Left hindlimb (tissue), 1 donor: ENCODE measurements at places on chromosomes 7 and 10.

- DNase-seq = no peak
These were observed 21.4 kb upstream of the TFEC start for GRCh38 chr7:116052006-116052405.

DNA sequence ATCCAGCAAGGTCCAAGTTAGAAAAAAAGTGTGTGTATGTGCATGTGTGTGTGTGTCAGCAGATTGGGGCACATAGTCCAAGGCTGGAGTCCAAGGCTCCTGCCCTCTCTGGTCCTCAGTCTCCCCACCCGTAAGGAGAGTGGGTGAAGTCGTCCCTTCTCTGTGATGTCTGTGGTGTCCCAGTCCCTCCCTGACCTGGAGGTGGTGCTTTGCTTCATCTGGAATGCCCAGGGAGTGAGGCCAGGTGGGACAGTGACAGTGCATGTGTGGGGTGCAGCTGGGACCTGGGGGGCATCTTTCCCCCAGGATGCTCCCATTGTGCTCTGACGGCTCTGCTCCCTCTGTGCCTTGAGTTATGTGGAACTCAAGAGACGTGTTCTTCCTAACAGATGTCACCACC is 18.0 kb downstream of the AQP1 start:
- no peak for DNase-seq

DNA sequence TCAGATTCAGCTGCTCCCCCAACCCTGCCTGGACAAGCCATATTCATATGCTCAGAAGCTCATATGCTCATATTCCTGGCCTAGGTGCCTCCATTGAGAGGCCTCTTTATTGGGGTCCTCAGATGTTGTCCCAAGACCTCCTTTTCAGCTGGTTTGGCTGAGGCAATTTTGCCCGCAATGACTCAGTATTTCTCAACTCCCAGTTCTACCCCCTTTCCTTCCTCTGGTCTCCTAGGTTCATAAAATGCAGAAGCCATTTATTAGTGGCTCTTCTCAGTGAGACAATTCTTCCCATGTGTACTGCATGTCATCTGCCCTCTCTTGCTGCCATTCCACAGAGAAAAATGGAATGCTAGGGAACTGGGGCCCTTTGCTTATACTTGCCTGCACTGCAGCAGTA is 110.7 kb downstream of the INHBA start:
- no peak for DNase-seq

- DNase-seq = no peak
These were observed 9.9 kb upstream of the NEUROG3 start for GRCh38 chr10:69583106-69583505.

DNA sequence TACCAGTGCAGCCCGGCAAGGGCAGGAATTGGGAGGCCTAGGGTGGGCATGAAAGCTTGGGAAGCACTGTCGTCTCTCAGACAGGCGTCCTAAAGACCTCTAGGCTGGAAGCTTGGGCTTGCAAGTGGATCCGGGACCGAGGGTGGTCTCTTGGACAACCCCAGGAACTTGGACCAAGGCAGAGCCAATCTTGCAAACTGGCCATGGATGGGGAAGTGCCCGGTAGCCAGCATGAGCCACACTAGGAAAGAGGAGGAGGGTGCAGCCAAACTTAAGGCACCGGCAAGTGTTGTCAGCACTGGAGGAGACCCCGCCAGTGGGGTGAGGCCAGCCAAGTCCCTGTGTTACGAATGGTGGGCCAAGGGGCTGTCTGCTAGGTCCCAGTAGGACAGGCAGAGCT is 8.5 kb downstream of the LRIT2 start:
- no peak for DNase-seq

DNA sequence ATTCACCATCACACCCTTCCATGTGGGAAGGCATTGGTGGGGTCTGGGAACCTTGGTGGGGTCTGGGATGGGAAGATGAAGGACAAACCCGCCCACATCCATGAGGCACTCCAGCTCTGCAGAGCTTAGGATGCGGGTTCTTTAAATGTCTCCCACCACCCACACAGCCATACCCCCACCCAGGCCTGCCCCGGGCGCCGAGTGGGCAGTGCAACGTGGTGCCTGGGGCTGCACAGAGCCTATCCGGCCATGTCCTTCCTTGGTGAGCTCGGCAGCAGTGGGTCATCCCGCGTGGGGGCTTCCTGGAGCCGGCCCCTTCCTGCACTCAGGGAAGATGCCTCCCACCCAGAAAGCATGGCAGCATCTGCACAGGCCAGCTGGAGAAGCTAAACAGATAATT is 163.5 kb upstream of the TCERG1L start:
- DNase-seq = no peak

GRCh38 chr7:49403844-49404243 is 369.6 kb upstream of the VWC2 start:
- no peak for DNase-seq

GRCh38 chr7:44914992-44915607 is 29.8 kb upstream of the PURB start:
- no peak for DNase-seq

GRCh38 chr7:139509535-139509934 is 13.9 kb upstream of the CLEC2L start:
- no peak for DNase-seq

DNA sequence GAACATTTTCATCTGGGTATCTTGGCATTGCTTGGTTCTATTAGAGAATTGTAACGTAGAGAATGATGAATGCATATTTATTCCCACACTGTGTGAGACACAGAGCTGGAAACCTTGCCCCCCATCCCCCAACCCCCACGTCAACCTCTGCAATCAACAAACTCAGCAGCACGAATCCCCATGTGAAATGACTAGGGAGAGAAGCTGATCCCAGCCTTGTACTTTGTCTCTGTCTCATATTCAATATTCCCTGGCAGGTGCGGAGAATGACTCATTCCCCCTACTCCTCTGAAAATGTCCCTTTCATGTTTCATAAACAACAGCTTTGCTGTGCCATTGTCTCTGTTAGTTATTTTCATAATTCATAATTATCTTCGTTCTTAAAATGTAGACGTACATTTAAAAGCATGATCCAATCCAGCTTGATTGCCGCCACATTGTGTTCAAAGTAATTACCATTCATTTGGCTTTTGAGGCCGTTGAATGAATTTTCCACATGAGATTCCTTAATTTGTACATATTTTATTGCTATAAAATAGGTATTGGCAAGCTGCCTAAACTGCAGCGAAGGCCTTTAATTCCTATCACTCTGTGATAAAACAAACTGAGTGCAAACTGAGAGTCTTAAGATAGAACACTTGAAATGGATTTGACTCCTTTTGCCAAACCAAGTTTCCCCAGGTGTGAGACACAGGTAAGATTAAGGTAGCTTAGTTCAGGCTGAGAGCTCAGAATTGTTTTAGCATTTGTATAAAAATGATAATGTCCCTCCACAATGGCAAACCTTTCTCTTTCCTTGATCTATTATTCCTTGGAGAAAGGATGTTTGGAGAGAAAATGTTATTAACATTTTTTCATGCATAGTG is 920.2 kb downstream of the TYW1 start:
- DNase-seq = no peak

DNA sequence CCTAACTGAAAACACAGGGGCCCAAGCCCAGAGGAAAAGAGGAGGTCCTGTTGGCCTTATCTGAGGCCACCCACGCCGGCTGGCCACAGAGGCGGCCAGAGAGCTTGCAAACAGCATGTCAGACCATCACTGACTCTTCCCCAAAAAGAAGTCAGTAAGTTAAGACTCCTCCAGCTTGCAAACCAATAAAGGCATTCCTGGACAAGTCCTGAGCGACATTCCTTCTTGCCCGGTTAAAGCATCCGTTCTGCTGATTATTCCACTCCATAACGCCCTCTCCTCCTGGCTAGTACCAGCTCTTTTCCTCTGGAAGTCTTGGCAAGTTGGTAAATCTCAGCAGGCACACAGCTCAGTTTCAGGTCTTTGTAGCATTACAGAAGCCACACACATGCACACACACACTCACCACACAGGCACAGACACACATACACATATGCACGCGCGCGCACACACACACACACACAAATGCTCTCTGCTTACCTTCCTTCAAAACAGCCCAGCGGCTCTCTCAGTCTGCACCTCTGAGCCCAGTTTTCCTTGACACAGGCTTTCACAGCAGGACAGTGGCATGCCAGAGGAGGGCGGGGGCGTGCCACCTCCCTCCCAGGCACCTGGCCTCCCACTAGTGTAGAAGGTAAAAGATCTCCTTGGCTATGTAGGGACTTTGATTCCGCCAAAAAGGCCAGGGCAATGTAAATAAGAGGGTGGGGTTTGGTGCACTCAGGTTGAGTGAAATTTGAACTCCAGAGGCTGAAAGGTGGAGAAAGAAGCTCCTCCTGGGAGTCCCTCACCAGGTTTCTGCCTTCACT is 201.4 kb downstream of the TNS3 start:
- DNase-seq = peak; percentile 62

DNA sequence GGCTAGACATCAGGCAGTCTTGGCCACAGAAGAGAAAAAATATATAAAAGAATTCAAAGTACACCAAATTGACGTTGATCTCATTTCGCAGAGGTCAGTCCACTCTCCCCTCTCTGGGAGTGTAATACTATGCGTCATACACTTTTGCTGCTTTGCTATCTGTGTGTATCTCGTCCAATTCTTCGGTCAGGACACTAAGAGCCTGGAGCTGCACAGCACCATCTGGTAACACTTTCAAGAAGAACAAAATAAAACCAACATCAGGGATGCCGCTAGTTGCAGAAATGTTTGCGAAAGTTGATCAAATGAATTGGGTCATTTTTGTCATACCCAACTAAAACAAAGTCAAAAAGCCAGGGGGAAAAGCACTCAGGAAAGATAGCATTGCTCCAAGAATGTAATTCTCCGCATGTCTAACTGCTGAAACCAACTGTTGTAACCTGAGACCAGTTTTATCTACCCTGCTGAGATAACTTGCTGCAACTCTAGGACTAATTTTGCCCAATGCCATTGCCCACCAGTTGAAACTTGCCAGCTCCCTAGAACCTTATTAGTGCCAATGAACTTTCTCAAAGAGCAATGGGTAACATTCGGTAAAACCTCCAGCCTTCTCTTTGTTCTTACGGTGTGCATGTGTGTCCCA is 23.0 kb downstream of the TMEM176A start:
- DNase-seq = no peak

DNA sequence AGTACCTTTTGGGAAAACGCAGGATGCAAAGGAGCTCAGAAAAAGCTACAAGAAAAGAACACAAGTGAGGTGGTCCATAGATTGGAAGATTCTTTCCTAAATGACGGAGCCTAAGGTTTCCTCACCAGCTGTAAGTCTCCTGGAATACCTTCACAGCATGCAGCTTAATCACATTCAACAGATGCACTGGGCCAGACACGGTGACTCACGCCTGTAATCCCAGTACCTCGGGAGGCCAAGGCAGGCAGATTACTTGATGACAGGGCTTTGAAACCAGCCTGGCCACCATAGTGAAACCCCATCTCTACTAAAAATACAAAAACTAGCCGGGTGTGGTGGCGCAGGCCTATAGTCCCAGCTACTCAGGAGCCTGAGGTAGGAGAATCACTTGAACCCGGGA is 228.7 kb downstream of the FRMD4A start:
- no peak for DNase-seq

- DNase-seq = no peak
These were observed 113.2 kb downstream of the GRID1 start for GRCh38 chr10:86253091-86254072.

DNA sequence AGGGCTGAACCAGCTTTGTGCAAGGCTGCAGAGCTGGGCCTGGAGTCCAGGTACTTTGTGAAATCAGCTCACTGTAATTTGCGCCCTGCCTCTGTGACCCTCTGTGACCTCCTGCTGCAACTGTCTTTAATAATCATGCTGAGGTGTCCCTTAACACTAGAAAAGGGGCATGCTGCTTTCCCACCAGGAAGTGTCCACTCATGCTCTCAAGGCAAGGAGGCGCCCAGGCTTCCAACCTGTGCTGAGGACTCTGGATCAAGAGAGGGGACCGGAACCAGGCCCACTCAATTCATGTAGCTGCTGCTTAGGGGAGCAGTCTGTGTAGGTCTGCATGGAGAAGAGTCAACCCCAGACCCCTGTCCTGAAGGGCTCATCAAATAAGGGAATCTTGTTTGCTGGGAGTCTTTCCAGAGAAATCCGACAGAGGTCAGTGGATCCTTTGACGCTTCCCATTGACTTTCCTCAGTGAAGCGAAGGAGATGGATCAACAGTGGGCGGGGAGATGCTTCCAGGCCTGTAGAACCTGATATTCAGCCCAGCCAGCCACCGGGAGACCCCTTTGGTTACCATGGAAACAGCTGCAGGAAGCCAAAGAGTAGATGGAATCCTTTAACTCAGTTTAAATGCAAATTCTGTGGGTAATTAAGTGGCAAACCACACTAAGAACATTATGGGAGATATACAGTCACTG is 945.9 kb downstream of the GRID1 start:
- DNase-seq = no peak
